ENCODE measurements at places on chromosomes 5 and 9. TPM values are rescaled to one million over a fixed set of nuclear protein-coding genes. Genes with fewer than 3 reads are reported as not detected.

The CCNI2 gene
- 5.0 TPM for total RNA-seq

DNA sequence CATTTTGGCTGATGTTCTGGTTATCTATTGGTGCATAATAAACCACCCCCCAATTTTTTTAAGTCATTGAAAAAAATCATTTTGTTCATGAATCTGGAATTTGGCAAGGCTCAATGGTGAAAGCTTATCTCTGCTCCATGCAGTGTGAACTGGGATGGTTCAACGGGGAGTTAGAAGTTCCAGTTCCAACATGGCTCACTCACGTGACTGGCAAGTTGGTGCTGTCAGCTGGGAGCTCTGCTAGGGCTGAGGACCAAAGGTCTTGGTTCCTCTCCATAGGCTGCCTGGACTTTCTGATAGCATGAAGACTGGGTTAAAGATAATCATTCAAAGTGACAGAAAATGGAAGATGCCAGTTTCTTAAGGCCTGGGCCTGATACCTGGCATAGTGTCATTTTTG is 3.1 kb upstream of the SPATA24 start:
- DNase-seq = no peak
- peaks cover 23% of the 10 kb centered on the region for H3K4me1 ChIP-seq
- no peak overlapping the region for H3K4me3 ChIP-seq
- H3K27ac ChIP-seq = no peak overlapping the region
- H3K27me3 ChIP-seq = no peaks in the 10 kb centered on the region

GRCh38 chr9:120730654-120731514 is 16.6 kb upstream of the MEGF9 start:
- no peak for DNase-seq
- H3K4me3 ChIP-seq = no peak overlapping the region
- H3K27me3 ChIP-seq = no peaks in the 10 kb centered on the region

DNA sequence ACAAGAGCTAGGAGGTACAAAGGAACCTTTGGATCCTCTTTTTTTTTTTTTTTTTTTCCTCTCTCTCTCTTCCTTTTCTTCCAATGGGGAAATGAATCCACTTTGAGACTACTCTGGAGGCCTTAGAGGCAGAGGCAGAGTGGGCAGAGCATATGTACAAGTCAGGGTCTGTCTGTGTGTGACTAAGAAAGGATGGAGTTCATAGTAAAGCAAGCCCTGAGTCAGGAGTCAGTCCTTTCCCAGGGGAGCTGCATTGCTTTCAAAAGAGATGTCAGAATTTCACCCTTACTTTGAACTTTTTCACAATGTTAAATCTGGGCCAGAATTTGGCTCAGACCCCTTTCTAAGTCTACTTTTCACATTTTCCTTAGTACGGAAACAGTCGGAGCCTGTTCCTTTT is 792.4 kb upstream of the C9orf72 start:
- no peak for DNase-seq
- H3K27me3 ChIP-seq = no peaks in the 10 kb centered on the region
- no peaks in the 10 kb centered on the region for H3K36me3 ChIP-seq
- no peak overlapping the region for H3K4me3 ChIP-seq

DNA sequence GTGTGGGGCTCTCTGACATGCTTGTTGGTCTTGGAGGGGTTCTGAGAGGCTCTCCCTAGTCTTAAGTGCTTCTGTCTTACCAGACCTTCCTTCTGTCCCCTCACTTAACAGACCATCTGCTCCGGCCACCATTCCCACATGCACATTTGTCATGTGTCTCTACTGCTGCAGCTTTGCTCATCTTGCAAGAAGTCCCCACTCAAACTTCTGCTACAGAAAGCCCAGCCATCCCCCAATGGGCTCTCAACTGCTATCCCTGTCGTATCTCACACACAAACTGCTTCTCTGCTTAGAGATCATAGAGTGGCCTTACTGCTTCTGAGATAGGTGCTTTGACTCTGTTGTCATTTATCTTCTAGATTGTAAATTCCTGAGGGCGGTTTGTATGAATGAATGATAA is 69.4 kb downstream of the NUP214 start:
- H3K36me3 ChIP-seq = peaks cover 52% of the 10 kb centered on the region
- H3K4me1 ChIP-seq = no peaks in the 10 kb centered on the region
- DNase-seq = no peak
- no peak overlapping the region for H3K4me3 ChIP-seq
- H3K27ac ChIP-seq = no peak overlapping the region
